Central memory CD8-positive, alpha-beta T cell (primary cell): ENCODE measurements at places on chromosomes 3 and 15.

DNA sequence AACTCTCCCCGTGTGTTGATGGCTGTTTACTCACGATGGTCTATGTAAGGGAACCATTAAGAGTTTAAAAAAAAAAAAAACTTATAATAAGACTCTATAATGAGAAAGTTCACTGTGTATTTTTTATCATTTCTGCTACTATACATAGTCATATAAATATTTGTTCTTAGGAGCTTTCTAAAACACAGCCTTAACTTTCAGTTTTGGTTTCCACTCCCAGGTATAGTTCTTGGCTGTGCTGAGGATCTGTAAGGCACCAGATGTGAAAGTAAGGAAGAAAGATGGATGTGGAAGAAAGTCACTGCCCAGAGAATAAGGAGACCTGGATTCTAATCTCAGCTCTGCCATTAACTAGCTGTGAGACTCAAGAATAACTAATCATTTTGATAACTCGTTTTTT is 101.9 kb upstream of the THBS1 start:
- H3K36me3 ChIP-seq, result no peaks in the 10 kb centered on the region
- peaks cover 6% of the 10 kb centered on the region for H3K27me3 ChIP-seq
- no peaks in the 10 kb centered on the region for H3K4me1 ChIP-seq

DNA sequence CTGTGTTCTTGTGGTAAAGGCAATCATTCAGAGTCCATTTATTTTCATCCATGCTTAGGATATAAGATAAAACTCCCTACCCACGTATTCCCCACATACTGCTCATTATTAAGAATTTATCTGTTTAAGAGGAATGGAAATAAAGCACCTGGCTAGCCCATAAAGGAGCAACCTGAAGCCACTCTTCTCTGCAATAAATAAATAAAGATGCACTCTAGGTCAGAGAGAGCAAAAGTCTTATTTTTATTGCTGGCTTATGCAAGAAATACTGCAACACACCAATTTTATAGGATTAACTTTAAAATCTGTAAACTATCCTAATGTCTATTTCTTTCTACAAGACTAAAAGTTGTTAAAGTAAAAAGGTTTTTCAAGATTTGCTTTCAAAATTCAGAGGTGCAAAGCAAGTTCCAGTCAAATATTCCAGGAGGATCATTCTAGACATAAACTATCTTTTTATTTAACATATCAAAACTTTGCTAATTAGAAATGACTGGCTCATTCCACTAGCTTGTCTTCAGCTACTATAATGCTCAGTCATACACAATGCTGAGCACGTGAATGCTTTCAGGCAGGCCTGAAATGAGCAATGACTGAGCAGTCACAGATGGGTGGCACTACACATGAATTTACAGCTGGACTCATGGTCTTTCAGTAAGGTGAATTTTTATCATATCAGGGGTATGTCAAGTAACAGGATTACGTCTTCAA is 7.1 kb downstream of the TJP1 start:
- H3K4me3 ChIP-seq, result no peak overlapping the region
- H3K36me3 ChIP-seq, result no peaks in the 10 kb centered on the region
- DNase-seq, result no peak
- no peak overlapping the region for H3K27ac ChIP-seq
- peaks cover 85% of the 10 kb centered on the region for H3K27me3 ChIP-seq

GRCh38 chr3:162278834-162279233 is 782.2 kb downstream of the OTOL1 start:
- H3K4me1 ChIP-seq, result no peaks in the 10 kb centered on the region
- H3K36me3 ChIP-seq, result no peaks in the 10 kb centered on the region
- H3K4me3 ChIP-seq, result no peak overlapping the region
- H3K27ac ChIP-seq, result no peak overlapping the region
- no peaks in the 10 kb centered on the region for H3K27me3 ChIP-seq

DNA sequence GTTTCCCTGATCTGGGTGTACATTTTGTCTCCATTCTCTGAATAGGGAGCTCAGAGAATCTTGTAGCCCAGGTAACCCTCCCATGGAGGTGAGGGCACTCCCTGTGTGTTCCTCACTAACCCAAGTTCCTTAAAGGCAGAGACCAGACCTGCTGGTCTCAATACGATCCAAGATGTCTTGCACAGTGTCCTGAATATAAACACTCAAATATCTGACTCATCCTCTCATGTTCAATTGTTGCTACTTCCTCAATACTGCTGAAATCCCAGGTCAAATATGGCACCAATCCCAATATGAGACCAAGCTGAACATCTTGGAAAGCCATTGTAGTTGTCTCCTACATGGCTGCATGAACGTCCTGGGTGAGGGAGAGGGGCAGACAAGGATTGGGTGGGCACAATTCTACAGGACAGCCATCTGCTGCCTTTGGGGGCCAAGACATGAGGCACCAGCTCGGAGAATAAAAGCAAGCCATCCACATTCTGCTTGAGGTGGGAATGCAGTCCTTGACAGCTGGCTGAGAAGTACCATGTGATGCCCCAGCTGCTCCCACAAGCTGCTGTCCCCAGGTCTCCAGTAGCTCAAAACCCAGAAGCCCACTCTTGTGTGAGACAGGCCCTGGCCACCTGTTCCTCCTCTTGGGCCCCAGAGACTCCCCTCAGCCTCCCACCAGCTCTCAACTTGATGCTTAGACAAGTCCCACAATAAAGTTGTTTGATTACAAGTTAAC is 18.2 kb downstream of the TBC1D2B start:
- no peaks in the 10 kb centered on the region for H3K27me3 ChIP-seq
- no peak for DNase-seq
- peaks cover 7% of the 10 kb centered on the region for H3K36me3 ChIP-seq
- H3K27ac ChIP-seq, result peak overlapping the region; percentile 97
- no peak overlapping the region for H3K4me3 ChIP-seq
- H3K4me1 ChIP-seq, result peaks cover 64% of the 10 kb centered on the region

- H3K27me3 ChIP-seq, result no peaks in the 10 kb centered on the region
- H3K4me1 ChIP-seq, result peaks cover 77% of the 10 kb centered on the region
- H3K36me3 ChIP-seq, result peaks cover 3% of the 10 kb centered on the region
Measured at GRCh38 chr3:11613319-11613718, 30.4 kb downstream of the VGLL4 start.

DNA sequence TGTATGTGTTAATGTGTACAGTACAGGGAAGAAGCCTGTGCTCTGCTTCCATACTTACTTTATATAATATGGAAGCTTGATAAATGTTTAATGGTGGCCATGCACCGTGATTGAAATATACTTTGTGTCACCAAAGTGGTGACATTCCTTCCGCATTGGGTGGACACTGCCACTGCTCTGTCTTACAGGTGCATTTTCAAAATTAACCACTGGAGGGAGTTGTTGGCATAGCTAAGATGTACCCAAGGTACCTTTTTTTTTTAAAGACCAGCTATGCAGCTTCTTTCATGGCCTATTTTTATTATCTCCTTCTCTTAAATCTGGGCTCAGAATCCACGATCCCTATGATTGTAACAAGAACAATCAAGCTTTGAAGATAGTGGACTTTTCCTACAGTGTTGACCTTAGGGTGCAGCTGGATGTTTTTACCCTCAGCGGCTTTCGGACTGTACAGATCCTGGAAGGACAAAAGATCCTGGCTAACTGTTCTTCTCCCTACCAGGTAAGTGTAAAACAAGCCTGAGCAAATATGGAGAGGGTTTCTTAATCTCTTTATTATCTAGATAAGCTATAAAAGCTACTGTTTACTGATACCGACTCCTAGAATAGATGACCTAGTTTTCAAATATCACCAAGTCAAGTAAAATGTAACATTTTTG is 21.6 kb upstream of the PAK6 start:
- no peaks in the 10 kb centered on the region for H3K4me1 ChIP-seq
- DNase-seq, result peak; percentile 58
- H3K27ac ChIP-seq, result no peak overlapping the region
- peaks cover 1% of the 10 kb centered on the region for H3K36me3 ChIP-seq
- no peaks in the 10 kb centered on the region for H3K27me3 ChIP-seq

- H3K27me3 ChIP-seq, result no peaks in the 10 kb centered on the region
- no peak overlapping the region for H3K27ac ChIP-seq
- peaks cover 28% of the 10 kb centered on the region for H3K36me3 ChIP-seq
- DNase-seq, result no peak
- peaks cover 31% of the 10 kb centered on the region for H3K4me1 ChIP-seq
Measured at GRCh38 chr3:12935023-12935860, 93.9 kb upstream of the RPL32 start.

DNA sequence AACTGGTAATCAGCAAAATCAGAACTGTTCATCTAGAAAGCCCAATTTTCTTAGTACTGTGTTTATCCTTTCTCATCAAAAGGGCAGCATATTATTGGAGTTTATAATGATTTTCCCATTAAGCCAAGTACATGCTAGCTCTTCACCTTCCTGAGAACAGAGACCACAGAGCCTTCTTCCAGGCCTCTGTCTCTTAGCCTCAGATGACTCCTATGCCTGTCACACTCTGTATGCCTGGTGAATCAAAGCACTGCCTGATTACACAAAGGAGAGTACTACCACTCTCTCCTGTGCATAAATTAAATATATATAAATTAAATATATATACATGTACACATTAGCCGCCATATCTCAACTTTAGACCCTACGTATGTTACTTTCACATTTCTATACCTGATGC is 636.1 kb downstream of the NTRK3 start:
- no peaks in the 10 kb centered on the region for H3K27me3 ChIP-seq
- H3K4me3 ChIP-seq, result no peak overlapping the region
- H3K27ac ChIP-seq, result no peak overlapping the region
- DNase-seq, result no peak

DNA sequence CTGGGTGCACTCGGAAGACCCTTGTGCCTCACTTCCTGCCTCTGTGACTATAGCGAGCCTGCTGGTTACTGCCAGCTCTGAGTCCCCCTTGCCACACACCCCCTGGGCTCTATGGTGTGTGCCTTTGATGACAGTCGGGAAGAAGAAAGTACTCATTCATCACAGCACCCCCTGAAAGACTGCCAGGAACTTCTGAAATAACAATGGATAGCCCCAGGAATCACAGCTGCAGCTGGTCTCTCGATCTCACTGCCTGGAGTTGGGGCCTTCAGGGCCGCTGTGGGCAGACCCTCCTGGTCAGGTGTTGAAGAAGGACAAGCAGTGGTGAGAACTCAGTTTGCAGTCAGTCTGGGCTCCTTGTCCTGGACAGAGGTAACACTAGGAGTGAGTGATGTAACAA is 9.8 kb upstream of the RPP14 start:
- no peak overlapping the region for H3K27ac ChIP-seq
- no peak overlapping the region for H3K4me3 ChIP-seq
- no peak for DNase-seq

DNA sequence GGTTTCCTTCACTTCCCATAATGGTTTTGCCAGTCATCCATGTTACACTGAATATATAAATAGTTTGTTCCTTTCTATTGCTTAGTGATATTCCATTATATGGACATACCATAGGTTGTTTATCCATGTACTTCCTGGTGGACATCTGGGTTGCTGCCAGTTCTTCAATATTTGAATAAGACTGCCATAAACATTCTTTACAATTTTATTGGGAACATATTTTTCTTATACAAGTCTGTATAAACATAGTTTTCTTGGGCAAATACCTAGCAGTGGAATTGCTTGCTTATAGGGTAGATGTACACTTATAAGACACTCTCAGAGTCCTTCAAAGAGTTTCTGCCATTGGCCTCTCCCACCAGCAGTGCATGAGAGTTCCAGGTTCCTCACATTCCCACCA is 231.4 kb downstream of the OPA1 start:
- no peak for DNase-seq
- no peaks in the 10 kb centered on the region for H3K4me1 ChIP-seq
- H3K27me3 ChIP-seq, result peaks cover 28% of the 10 kb centered on the region
- no peaks in the 10 kb centered on the region for H3K36me3 ChIP-seq

DNA sequence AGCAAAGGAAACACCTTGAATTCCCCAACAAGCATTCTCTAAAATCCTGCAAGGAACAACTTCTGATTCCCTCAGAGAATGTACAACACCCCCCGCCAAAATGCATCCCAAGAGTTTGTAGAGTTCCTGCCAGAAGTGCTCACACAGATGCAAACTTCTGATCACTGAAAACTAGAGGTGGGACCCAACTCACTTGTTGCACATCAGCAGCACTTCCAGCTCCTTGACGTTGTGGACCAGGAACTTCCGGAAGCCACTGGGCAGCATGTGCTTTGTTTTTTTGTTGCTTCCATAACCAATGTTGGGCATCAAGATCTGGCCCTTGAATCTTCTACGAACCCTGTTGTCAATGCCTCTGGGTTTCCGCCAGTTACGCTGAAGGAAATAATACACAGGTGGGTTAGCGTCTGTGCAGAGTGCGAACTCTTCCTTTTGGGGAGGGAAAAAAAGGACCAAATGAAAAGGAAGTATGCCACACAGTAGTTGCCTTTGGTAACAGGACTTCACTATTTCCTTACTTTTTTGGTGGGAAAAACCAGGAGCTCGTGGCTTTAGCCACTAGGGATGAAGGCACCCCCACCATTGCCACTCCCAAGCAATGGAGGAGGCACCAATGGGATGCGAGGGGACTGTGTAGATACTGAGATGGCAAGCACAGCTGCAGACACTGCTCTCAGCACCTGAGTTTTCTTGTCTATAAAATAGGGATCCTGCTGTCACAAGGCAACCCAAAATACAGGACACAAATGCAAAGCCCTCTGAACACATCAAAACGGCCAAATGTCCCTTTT is 2.0 kb downstream of the RPL32 start:
- no peaks in the 10 kb centered on the region for H3K27me3 ChIP-seq
- no peak for DNase-seq
- peaks cover 59% of the 10 kb centered on the region for H3K36me3 ChIP-seq
- peaks cover 46% of the 10 kb centered on the region for H3K4me1 ChIP-seq
- H3K27ac ChIP-seq, result peak overlapping the region; percentile 99

GRCh38 chr15:100809151-100809550 is 70.5 kb upstream of the ALDH1A3 start:
- H3K27me3 ChIP-seq, result no peaks in the 10 kb centered on the region
- no peaks in the 10 kb centered on the region for H3K36me3 ChIP-seq
- H3K4me3 ChIP-seq, result no peak overlapping the region
- no peak overlapping the region for H3K27ac ChIP-seq
- no peak for DNase-seq

DNA sequence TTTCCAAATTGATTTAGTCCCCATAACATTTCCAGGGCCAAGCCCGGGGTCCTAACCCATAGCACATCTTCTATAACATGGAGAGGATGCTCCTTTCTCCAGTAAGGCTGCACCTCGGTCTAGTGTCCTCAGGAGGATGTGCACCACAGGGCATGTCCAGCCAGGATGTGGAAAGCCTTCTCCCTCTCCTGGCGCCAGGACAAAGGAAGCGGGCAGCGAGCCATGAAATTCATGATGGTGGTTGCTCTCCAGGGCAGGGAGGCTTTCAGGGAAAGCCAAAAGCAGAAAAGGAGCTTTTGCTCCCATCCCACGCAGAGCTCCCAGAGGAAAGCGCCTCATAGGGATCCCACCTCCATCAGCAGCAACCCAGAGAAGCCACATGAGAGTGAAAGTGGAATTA is 220.0 kb downstream of the ADAMTSL3 start:
- H3K27ac ChIP-seq, result no peak overlapping the region
- no peaks in the 10 kb centered on the region for H3K4me1 ChIP-seq
- no peaks in the 10 kb centered on the region for H3K36me3 ChIP-seq
- DNase-seq, result no peak
- no peak overlapping the region for H3K4me3 ChIP-seq
- no peaks in the 10 kb centered on the region for H3K27me3 ChIP-seq

DNA sequence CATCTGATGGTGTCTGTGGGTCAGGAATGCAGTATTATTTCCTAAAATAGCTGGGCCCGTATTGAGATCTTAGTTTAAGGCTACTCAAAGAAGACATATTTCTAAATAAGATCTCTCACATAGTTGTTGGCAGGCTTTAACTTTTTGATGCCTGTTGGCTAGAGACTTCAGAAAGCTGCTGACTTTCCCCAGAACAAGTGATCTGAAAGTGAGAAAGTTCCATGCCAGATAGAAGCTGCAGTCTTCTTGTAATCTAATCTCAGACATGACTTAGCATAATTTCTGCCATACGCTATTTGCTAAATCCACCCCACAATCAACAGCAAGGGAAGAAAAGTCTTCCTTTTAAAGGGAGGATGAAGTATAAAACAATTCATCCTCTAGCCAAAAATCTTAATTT is 867.1 kb downstream of the IGSF11 start:
- H3K4me3 ChIP-seq, result no peak overlapping the region
